ENCODE measurements at places on chromosomes 12 and 14.

DNA sequence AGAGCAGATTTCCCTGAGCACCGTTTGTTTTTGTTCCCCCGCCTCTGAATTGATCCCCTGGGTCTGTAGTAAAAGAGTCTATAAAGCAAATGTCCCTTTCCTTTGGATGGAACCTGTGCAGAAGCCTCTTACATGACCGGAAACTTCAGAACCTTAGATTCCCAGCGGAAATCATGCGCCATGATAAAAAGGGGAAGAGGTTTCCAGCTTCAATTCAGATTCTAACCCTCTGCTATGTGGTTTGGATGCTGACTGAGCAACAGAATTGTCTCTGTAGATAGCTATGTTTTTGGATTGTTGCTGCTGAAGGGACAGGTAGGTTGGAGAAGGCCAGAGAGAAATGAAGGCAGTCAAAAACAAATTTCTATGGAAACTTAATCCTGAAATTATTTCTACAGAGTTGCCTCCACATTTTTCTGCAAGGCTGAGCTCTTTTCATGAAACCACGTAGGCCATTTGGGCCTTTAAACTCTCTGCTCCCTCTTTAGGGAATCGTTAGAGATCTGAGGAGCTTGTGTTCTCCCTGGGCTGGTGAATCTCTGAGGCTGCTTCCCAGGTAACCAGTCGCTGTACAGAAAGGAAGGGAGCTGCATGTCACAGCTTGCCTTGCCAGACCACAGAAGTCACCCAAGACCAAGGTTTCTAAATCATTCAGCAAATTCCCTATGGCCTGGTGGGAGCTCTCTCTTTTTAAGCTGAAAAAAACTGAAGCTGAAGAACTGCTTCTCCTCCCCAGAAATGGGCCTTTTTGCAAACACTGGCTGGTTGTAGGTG is 28.7 kb upstream of the OR10P1 start:
- DNase-seq = no peak

DNA sequence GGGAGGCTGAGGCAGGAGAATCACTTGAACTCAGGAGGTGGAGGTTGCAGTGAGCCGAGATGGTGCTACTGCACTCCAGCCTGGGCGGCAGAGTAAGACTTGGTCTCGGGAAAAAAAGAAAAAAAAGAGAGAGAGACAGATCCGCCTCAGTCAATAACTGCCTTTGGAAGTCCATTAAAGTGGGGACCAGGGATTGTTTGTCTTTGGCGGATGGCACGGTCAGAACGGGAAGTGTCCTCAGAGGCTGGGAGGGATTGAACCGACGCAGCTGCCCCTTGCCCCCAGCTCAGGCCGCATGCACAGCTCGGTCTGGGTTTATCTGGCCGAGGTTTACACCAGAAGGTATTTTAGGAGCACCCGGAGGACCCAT is 54.4 kb downstream of the TESC start:
- DNase-seq = no peak

GRCh38 chr12:130984183-130985058 is 30.7 kb downstream of the ADGRD1 start:
- DNase-seq = no peak

DNA sequence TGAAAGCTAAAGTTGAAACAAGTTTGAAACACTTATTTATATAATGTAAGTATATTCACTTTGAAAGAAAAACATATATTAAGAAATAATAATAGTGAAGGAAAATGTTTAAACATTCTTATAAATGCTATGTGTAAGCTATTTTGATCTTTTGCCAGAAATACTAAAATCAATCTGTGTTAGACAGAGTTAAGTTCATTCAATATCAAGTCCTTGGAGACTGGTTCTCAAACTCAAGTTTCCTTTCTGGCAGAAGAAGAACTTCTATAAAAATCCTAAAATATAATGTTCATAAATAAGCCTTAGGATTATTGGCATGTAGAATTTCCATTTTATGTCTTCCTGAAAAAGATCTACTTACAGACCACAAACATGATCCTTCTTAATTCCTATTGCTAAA is 45.3 kb downstream of the TAOK3 start:
- no peak for DNase-seq

GRCh38 chr14:99351166-99352007 is 79.4 kb upstream of the BCL11B start:
- no peak for DNase-seq

DNA sequence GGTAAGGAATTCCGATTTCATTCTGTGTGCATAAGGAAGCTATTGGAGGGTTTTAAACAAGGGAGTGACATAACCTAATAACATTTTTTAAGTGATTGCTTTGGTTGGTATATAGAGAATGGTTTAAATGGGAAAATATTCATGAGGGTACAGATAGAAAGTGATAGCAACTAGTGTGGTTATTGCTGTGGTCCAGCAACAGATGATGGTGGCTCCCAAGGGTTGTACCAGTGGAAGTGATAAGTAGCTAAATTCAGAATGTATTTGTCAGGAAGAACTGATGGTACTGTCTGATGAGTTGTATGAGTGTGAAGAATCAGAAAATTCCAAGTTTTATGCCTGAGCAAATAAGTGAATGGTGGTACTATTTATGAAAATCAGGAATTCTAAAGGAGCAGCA is 2.6 kb upstream of the CNOT2 start:
- DNase-seq = no peak

DNA sequence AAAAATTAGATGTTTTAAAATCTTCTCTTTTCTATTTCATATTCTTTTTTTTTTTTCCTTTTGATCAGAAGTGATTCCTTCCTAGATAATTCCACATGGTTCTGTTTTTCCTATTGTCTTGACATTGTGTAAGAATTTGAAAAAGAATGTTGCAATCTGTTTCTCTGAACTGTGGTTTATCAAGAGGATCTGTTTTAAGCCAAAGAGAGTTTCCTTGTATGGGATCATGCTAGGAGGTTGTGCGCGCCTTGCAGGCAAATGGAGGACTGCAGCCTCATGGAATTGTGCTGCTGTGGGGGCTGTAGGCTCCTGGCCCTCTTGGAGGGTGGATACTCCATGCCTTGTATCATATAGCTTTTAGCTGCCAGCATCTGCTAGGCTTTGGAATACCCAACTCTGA is 43.3 kb upstream of the MBIP start:
- no peak for DNase-seq

GRCh38 chr14:24092110-24092504 is 2.0 kb upstream of the PCK2 start:
- DNase-seq = no peak

GRCh38 chr12:18261273-18261672 is at the start of gene PIK3C2G:
Gene PIK3C2G, plus strand, starts transcription at chr12:18261518. Its CDS starts 20,564 bp downstream, at chr12:18282082.
- DNase-seq = no peak

DNA sequence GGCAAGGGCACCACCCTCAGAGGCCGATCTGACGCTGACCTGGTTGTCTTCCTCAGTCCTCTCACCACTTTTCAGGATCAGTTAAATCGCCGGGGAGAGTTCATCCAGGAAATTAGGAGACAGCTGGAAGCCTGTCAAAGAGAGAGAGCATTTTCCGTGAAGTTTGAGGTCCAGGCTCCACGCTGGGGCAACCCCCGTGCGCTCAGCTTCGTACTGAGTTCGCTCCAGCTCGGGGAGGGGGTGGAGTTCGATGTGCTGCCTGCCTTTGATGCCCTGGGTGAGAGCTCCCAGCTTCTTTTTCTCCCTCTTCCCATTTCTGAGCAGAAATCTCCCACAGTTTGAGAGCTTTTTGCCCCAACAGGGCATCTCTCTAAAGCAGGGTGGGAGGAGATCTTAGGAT is 1.8 kb downstream of the OAS1 start:
- DNase-seq = no peak

DNA sequence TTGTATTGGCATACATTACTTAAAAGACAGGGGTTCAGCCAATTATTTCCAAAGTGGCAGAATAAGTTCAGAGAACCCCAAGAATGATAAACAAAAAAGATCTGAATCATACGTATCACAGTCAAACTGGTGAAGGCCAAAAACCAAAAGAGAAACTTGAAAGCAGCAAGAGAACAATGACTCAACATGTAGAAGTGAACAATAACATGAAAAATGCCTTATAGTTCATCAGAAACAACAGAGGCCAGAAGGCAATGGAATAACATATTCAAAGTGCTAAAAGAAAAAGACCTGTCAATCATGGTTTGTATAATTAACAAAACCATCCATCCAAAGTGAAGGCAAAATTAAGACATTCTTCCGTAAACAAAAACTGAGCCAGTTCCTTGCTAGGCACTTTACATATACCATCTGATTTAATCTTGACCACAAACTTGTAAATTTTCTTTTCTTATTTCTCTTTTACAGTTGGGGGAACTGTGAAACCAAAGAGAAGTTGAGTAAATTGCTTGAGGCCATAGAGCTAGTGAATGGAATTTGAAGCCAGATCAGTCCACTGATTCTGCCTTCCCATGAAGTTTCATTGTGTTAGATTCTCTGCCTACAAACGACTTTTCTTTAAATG is 232.1 kb upstream of the SEL1L start:
- DNase-seq = no peak

- DNase-seq = no peak
These were observed 1.3 kb downstream of the DDN start for GRCh38 chr12:48997719-48998496.

- DNase-seq = no peak
These were observed 256.5 kb downstream of the EMP1 start for GRCh38 chr12:13452955-13453570.

DNA sequence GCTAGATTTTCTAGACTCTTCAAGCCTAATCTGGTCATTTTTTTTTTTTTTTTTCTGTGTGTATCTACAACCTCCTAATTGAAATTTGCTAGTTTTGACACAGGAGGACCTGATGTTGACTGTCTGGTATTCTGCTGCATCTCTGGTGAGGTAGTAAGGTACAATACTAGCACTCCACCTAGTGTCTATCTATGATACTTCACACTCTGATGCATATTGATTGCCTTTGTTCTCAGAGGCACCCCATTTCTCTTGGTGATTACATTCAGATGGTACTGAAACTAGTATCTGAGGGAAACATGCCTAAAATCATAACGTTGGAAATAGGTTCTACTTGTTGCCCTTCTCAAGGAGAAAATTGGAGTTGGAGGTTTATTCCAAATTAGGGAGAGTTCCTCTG is 930.5 kb upstream of the NOVA1 start:
- no peak for DNase-seq

- DNase-seq = no peak
These were observed 358.6 kb downstream of the EGLN3 start for GRCh38 chr14:33592297-33592696.

- DNase-seq = no peak
These were observed 51.6 kb downstream of the EFCAB11 start for GRCh38 chr14:89902881-89903280.

DNA sequence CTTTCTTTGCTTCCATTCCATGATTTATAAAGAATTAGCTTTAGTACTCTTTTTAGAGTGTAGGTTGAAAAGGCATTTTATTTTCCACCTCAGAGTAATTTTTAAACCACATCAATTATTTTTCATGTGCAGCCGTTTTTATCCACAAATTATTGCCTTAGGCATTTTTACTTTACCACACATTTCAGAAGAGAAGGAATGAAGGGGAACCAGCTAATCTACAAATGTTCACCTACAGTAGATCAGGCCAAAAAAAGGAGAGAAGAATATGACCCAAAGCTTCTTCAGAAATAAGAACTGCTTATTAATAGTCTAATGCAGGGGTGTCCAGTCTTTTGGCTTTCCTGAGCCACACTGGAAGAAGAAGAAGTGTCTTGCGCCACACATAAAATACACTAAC is 19.8 kb upstream of the NTN4 start:
- DNase-seq = no peak

DNA sequence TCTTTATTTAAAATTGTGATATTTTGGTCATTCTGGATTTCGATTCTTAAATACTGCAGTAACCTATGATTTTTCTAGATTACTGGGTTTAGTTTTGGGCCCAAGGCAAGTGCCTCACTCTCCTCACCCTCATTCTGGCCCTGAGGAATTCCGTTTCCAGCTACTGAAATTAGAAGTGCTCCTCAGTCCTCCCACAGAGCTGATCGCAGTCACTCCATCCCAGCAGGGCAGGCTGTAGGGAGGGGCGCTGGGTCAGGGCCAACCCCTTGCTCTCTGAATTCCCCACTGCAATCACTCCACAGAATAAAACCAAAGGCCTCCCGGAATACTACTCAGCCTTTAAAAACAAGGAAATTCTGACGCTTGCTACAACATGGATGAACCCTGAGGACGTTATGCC is 66.5 kb upstream of the DIO3 start:
- DNase-seq = no peak

DNA sequence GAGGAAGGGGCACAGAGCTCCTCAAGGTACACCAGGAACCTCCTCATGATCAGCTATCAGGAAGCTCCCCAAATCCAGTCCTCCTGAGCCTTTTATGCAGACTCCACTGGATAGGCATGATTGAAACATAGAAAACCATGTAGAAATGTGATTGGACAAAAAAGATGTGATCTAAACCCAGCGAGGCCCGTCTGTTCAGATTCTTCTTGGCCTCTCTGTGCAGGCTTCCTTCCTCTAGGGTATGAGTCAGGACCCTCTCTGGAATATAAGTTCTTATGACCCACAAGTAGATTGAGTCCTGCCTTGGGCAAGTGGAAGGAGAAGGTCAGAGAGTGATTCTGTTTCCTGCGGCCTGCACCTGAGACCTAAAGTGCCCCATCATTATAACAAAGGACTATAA is 166.3 kb downstream of the PHLDA1 start:
- DNase-seq = no peak

- DNase-seq = no peak
These were observed 3.4 kb downstream of the ZNF384 start for GRCh38 chr12:6685814-6686213.

- no peak for DNase-seq
These were observed 218.0 kb downstream of the DPY19L2 start for GRCh38 chr12:63450334-63450733.

GRCh38 chr12:132428936-132429601 is 60.9 kb upstream of the FBRSL1 start:
- no peak for DNase-seq

- DNase-seq = no peak
These were observed 4.8 kb upstream of the PLEK2 start for GRCh38 chr14:67416810-67417209.

- DNase-seq = no peak
These were observed 3.8 kb downstream of the TXNRD1 start for GRCh38 chr12:104219361-104219892.

GRCh38 chr12:90449611-90450010 is 505.4 kb downstream of the CCER1 start:
- no peak for DNase-seq

GRCh38 chr12:56040151-56040550 is 1.6 kb upstream of the RPS26 start:
- DNase-seq = no peak

DNA sequence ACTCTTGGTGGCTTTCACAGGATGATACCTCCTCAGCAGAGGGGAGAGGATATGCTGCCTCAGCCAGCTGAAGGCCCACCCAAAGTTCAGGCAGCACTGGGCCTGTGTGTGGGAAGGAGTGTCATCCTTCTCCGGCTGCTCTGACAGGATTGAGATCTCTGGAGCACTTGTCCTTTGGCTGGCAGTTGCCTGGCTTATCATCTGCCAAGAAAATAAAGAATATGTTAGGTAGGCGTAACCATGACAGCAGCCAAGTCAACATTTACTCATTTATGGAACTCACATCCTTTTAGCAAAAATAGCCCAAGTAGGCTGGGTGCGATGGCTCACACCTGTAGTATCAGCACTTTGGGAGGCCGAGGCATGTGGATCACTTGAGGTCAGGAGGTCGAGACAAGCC is 68.5 kb downstream of the PPFIBP1 start:
- DNase-seq = no peak
